ENCODE measurements at places on chromosomes 5 and 9.

- H3K4me3 ChIP-seq = no peak overlapping the region
- no peak overlapping the region for H3K27ac ChIP-seq
- H3K27me3 ChIP-seq = no peaks in the 10 kb centered on the region
- no peak for DNase-seq
These were observed 10.8 kb upstream of the CKMT2 start for GRCh38 chr5:81222285-81222684.

- no peaks in the 10 kb centered on the region for H3K36me3 ChIP-seq
- H3K4me1 ChIP-seq = no peaks in the 10 kb centered on the region
- H3K4me3 ChIP-seq = no peak overlapping the region
- DNase-seq = no peak
- H3K27ac ChIP-seq = no peak overlapping the region
- no peaks in the 10 kb centered on the region for H3K27me3 ChIP-seq
These were observed 41.7 kb downstream of the CETN3 start for GRCh38 chr5:90367879-90368278.

- H3K36me3 ChIP-seq = no peaks in the 10 kb centered on the region
- H3K27me3 ChIP-seq = no peaks in the 10 kb centered on the region
- no peak overlapping the region for H3K27ac ChIP-seq
- no peak overlapping the region for H3K4me3 ChIP-seq
These were observed 1007.0 kb downstream of the NR2F1-AS1 start for GRCh38 chr5:92574023-92574422.

DNA sequence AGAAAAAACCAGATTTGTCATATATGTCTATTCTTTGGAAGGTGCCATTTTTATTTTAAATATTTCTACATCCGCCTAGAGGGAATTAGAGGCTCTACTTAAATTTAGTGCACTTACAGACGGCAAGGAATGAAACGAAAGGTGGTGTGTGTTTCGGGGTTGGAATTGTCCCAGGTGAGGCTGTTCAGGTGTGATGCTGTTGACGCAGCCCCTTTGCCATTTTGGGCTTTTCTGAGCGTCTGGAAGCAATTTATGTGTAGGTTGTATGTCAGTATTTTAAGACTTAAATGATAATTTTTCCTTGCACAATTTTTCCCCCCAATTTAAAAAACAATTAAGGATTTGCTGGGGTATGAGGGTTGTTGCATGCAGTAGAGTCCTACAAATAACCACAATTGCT is 2.0 kb downstream of the TENT4A start:
- no peak for DNase-seq
- H3K4me1 ChIP-seq = peaks cover 57% of the 10 kb centered on the region
- peak overlapping the region; percentile 6 for H3K27ac ChIP-seq
- H3K4me3 ChIP-seq = peak overlapping the region; percentile 67
- H3K36me3 ChIP-seq = peaks cover 9% of the 10 kb centered on the region

DNA sequence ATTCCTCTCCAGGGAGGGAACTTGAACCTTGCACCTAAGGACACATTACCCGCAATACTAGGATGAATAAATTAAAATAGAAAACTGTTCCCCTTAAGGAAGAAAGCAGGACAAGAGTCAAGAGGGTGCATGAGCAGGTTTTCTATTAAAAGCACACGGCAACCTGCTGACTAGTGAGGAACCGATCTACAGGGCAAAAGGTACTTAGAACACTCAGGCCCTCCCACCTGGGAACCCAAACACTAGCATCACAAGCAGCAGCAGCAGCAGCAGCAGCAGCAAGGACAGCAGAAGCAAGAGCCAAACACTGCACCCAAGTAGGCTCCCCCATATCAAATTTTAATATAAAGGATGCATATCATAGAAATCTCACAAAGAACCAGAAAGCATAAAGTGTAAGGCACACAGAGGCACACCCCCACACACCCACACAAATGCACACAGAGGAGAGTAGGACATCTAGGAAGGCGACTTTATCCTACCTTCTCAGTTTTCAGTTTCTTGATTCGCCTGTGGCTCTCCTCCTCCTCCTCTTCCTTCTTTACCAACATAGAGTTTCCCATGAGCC is 2.8 kb downstream of the ZNF608 start:
- no peak overlapping the region for H3K4me3 ChIP-seq
- no peak overlapping the region for H3K27ac ChIP-seq
- DNase-seq = no peak
- H3K4me1 ChIP-seq = peaks cover 6% of the 10 kb centered on the region
- peaks cover 43% of the 10 kb centered on the region for H3K27me3 ChIP-seq
- no peaks in the 10 kb centered on the region for H3K36me3 ChIP-seq

- H3K4me3 ChIP-seq = no peak overlapping the region
- no peaks in the 10 kb centered on the region for H3K36me3 ChIP-seq
- H3K4me1 ChIP-seq = no peaks in the 10 kb centered on the region
- no peak overlapping the region for H3K27ac ChIP-seq
- no peak for DNase-seq
These were observed 170.3 kb upstream of the PRR16 start for GRCh38 chr5:120293796-120294195.

- H3K4me3 ChIP-seq = no peak overlapping the region
- no peaks in the 10 kb centered on the region for H3K36me3 ChIP-seq
- no peaks in the 10 kb centered on the region for H3K27me3 ChIP-seq
- no peak for DNase-seq
- no peaks in the 10 kb centered on the region for H3K4me1 ChIP-seq
These were observed 225.9 kb downstream of the RFX3 start for GRCh38 chr9:3299872-3300271.

- no peak for DNase-seq
- no peaks in the 10 kb centered on the region for H3K36me3 ChIP-seq
- no peaks in the 10 kb centered on the region for H3K27me3 ChIP-seq
- no peak overlapping the region for H3K27ac ChIP-seq
- no peak overlapping the region for H3K4me3 ChIP-seq
- H3K4me1 ChIP-seq = no peaks in the 10 kb centered on the region
These were observed 64.5 kb downstream of the MFAP3 start for GRCh38 chr5:154103233-154103632.

DNA sequence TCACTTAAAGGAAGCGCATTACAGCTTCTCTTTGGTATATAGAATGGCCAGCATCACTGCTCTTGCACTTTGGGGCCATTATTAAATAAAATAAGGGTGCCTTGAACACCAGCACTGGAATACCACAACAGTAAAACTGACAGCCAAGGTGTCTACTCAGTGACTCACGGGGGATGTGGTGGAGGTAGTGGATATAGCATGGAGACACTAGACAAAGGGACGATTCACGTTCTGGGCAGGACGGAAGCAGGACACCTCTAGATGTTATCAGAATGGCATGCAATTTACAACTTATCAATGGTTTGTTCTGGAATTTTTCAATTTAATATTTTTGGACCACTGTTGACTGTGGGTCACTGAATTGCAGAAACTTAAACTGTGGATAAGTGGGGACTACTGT is 32.9 kb upstream of the PDE8B start:
- H3K27me3 ChIP-seq = peaks cover 30% of the 10 kb centered on the region
- no peak overlapping the region for H3K4me3 ChIP-seq
- H3K27ac ChIP-seq = no peak overlapping the region

DNA sequence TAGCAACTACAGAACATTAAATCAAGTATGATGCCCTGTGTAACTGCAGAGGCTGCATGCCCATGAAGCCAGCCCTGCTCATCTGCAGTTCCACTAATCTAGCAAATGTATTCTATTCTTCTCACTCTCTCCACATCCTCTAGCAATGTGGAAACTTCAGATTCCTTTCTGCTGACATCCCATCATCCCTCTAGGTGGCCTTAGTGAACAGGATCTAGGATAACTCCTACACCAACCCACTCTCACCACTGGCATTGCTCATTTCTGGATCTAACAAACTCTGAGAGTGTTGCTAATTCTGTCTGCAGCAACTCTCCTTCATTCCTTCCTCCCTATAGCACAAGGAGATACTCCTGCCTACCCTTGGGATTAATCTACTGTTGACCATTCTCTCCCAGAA is 80.8 kb downstream of the FAM81B start:
- no peaks in the 10 kb centered on the region for H3K4me1 ChIP-seq
- no peak overlapping the region for H3K4me3 ChIP-seq
- no peak overlapping the region for H3K27ac ChIP-seq
- no peak for DNase-seq

DNA sequence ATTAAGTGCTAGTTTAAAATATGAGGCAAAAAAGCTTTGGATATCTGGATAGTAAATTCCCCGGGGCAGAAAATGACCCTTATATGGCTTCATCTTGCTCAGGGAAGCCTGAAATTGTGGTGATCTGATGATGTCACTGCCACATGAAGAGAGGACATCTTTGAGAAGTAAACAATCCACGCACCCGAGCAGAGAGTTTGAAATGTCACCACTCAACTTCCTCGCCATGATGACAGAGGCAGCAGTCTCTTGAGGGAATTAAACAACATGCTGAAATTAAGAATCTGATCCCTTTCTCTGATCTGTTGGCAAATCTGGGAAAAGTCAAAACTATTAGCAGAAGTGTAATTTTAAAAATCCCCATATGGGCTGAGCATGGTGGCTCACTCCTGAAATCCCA is 110.0 kb downstream of the TLE1 start:
- H3K27ac ChIP-seq = no peak overlapping the region
- no peak for DNase-seq
- H3K4me3 ChIP-seq = no peak overlapping the region

DNA sequence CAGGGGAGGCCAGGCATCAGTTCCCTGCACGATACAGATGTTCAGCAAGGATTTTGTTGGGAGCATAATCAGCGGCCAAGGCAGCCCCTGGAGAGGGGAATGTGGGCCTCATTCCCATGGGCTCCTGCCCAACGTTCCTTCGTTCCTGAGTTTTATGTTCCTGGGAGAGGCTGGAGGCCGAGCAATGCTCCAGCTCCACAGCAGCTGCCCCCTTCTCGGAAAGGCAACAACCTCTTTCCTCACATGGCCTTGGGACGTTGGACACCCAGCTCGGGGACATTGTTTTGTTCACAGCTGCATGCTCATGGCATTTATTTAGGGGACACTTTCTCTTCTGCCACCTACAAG is 63.8 kb upstream of the COL15A1 start:
- H3K27me3 ChIP-seq = no peaks in the 10 kb centered on the region
- H3K27ac ChIP-seq = no peak overlapping the region
- no peak overlapping the region for H3K4me3 ChIP-seq
- no peaks in the 10 kb centered on the region for H3K4me1 ChIP-seq
- no peaks in the 10 kb centered on the region for H3K36me3 ChIP-seq

GRCh38 chr5:79552984-79553383 is 39.0 kb upstream of the HOMER1 start:
- H3K27me3 ChIP-seq = no peaks in the 10 kb centered on the region
- DNase-seq = no peak
- no peaks in the 10 kb centered on the region for H3K4me1 ChIP-seq
- no peak overlapping the region for H3K27ac ChIP-seq
- H3K36me3 ChIP-seq = no peaks in the 10 kb centered on the region

DNA sequence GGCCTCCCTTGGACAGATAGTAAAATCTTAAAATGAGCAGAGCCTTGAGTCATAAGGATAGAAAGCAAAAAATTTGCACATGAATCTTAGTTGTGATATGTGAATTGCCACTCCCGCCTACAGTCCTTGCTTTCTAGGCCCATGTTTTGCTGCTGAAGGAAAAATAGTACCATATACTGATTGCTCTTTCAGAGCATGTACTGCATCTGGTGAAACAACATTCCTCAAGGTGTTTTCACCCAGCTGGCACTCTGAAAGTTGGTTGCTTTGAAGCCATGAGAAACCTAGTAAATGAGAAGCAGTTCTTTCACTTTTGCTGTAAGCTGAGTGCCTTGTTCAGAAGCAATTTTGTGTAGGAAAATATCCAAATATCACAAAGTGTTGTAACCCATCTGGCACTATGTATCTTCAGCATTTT is 10.3 kb downstream of the CDC37L1 start:
- no peak overlapping the region for H3K4me3 ChIP-seq
- no peak overlapping the region for H3K27ac ChIP-seq
- DNase-seq = no peak
- H3K4me1 ChIP-seq = no peaks in the 10 kb centered on the region
- H3K36me3 ChIP-seq = peaks cover 52% of the 10 kb centered on the region
- H3K27me3 ChIP-seq = no peaks in the 10 kb centered on the region

- no peak overlapping the region for H3K4me3 ChIP-seq
- DNase-seq = no peak
- peaks cover 6% of the 10 kb centered on the region for H3K36me3 ChIP-seq
- H3K4me1 ChIP-seq = no peaks in the 10 kb centered on the region
These were observed 18.6 kb downstream of the RGMB start for GRCh38 chr5:98791898-98792580.

GRCh38 chr5:96503501-96504236 is 70.6 kb upstream of the PCSK1 start:
- no peak for DNase-seq
- H3K36me3 ChIP-seq = no peaks in the 10 kb centered on the region
- H3K27ac ChIP-seq = no peak overlapping the region
- H3K4me3 ChIP-seq = no peak overlapping the region

DNA sequence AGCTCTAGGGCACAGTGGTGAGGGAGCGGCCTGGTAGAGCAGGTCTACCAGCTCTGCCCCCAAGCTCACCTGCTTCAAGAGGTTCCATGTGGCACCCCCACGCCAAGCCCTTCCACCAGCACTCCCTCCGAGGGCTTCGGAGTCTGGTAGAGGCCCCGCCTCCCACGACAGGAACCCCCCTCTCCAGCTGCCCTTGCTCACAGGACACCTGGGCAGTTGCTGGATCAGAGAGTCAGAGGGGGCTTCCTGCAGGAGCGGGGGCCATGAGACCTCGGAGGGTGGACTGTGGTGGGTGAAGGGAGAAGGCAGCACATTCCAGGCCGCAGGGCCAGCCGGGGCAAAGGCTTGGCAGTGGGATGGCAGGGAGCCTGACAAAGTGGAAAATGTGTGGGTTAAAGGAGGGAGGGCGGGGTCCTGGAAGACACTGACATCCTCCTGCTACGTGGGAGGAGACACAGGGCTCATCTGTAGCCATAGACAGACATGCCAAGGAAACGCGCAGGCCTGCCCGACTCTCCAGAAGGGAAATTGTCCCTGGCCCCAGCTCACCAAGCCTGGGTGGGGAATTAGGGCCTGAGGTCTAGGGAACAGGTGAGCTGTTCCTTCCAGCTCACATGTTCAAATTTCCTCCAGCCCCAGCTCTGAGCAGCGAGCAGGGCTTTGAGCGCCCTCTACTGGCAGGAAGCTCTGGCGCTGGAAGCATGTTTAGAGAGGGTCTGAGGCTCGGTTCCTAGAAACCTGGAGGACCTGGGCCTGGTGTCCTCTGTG is 74.2 kb downstream of the NTNG2 start:
- H3K4me3 ChIP-seq = no peak overlapping the region
- no peaks in the 10 kb centered on the region for H3K36me3 ChIP-seq
- peaks cover 24% of the 10 kb centered on the region for H3K4me1 ChIP-seq
- no peak overlapping the region for H3K27ac ChIP-seq

DNA sequence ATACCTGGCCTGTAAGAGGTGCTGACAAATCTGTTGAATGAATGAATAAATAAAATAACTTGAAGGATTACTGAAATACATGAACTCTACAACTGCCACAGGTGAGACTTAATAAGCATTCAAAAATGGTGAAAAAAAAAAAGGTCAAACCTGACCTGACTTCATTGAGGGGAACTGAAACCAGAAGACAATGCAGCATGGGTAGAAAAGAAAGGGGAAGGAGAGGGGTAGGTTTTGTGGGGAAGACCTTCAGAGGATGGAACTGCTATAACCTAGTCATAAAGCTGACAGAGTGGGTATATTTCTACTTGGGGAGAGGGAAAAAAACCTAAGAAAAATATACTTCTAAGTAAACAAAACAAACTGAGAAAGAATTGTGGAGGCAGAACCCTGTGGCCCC is 56.6 kb downstream of the RASEF start:
- no peaks in the 10 kb centered on the region for H3K27me3 ChIP-seq
- H3K4me3 ChIP-seq = no peak overlapping the region
- H3K27ac ChIP-seq = no peak overlapping the region

- no peaks in the 10 kb centered on the region for H3K36me3 ChIP-seq
- H3K4me1 ChIP-seq = peaks cover 3% of the 10 kb centered on the region
- no peaks in the 10 kb centered on the region for H3K27me3 ChIP-seq
- no peak overlapping the region for H3K27ac ChIP-seq
These were observed 209.7 kb downstream of the GADD45G start for GRCh38 chr9:89814340-89815040.
